ENCODE measurements at places on chromosomes 7 and 10.

- no peak for DNase-seq
These were observed 35.1 kb upstream of the DNAJB6 start for GRCh38 chr7:157301610-157302120.

- DNase-seq: no peak
These were observed 507.1 kb upstream of the C7orf33 start for GRCh38 chr7:148083448-148083847.

DNA sequence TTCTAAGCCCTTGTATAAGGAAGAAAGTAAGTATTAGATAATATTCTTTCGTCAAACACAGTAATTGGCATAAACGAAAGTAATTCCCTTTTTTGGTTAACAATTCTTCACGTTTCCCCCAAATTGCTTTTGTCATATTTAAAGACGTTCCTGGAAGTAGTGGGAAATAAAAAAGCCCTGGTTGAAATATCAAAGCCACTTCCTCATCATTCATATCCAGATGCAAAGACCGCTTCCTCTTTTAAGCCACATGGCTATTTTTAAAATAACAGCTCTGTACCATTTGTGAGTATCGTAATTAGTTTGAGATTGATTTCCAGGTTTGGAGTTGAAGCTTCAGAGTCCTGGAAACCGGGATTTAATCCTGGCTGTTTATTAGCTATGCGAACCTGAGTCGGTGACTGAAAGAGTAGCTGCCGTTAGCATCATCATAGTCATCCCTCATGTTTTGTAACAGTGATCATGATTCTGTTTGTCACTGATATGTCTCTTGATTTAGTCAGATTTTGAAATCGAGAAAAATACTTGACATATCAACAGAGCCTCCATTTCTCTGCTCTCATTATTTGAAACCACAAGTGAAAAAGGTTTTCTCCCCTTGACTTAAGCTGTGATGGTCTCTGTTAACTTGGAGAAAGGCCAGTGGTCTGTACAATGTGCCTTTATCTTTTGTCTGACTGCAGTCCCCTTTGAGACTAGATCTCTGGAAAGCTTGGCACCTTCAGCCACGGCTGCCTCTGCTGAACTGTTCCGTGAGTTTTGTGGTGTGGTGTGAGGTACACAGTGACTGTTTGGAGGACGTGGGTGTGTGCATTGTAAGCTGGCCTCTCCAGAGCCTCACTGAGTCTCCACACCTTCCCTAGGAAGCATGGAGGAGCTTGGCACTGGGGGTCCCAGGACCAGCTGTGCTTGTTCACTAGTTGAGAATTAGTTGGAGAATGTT is 18.1 kb downstream of the OPTN start:
- DNase-seq: no peak

DNA sequence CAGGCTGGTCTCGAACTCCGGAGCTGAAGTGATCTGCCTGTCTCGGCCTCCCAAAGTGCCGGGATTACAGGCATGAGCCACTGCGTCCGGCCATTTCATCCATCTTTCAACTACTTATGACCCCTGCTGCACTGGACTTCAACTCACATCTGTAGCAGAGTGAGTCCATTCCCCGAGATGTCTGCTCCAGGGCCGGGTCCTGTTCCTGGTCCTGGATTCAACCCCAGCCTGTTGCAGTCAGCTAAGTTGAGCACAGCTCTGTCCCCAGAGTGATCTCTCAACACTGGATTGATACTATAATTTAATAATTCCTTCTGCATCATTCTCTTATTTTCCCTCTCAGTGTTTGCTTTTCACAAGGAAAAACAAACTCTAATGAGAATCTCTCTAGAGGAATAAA is 25.8 kb downstream of the PRTFDC1 start:
- DNase-seq: no peak

DNA sequence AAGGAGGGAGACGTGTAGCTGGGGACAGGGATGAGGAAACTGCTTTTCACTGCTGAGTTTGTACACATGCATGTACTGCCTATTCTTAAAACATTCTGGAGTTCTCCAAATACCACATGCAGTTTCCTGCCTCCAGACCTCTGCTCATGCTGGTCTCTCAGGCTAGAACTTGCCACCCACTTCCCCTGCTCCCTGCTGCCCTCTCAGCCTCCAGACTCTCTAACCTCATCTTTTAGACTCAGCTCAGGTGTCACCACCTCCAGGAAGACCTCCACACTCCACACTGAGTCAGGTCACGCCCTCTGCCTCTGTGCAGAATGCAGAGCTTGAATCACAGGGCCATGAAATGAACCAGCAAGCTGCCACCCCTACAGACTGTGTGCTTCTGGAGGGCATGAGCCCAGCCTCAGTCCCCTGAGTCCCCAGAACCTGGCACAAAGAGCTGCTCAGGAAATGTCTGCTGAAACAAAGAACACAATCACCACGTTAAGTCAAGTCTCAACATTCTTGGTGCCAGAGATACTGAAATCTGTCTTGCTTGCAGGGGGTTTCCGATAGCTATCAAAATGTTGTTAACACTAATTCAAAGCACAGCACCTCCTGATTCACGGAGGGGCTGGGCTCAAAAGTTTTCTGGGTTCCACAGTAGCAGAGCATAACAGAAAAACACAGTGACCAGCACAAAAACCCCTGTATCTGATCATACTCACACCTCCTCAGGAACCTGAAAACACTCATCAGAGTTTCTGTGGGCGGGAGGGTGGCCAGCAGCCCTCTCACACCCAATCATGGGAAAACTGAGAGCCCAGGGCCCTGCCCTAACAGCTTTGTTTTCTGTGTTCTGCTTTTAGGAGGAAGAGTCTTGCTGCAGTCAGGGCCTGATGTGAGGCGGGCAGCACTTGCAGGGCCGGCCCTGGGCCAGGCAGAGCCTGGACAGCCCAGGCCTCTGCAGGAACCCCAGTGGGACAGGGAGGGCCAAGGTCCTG is 21.1 kb downstream of the FAM53B start:
- DNase-seq: no peak

- no peak for DNase-seq
These were observed 871.7 kb downstream of the LRMDA start for GRCh38 chr10:76302961-76303630.

- DNase-seq: no peak
These were observed 460.4 kb downstream of the KCNMA1 start for GRCh38 chr10:77177161-77177560.

- DNase-seq: no peak
These were observed 6.3 kb downstream of the IQCE start for GRCh38 chr7:2564970-2565540.

- DNase-seq: no peak
These were observed 633.4 kb upstream of the LRRTM3 start for GRCh38 chr10:66292456-66292855.

GRCh38 chr7:129703751-129704150 is 92.2 kb downstream of the NRF1 start:
- no peak for DNase-seq

GRCh38 chr10:45325116-45325515 is 9.7 kb upstream of the OR13A1 start:
- DNase-seq: no peak

- no peak for DNase-seq
These were observed 33.5 kb downstream of the CAMK2B start for GRCh38 chr7:44291733-44292419.
